ENCODE measurements at places on chromosomes 12 and 14. TPM values are rescaled to one million over a fixed set of nuclear protein-coding genes. Genes with fewer than 3 reads are reported as not detected.

AMDHD1 gene
- 1.6 TPM for total RNA-seq

- peak; percentile 24 for DNase-seq
These were observed 20.3 kb upstream of the SYCP3 start for GRCh38 chr12:101759396-101760047.

- DNase-seq, result peak; percentile 87
These were observed 6.3 kb downstream of the YBX3 start for GRCh38 chr12:10716704-10717315.

DNA sequence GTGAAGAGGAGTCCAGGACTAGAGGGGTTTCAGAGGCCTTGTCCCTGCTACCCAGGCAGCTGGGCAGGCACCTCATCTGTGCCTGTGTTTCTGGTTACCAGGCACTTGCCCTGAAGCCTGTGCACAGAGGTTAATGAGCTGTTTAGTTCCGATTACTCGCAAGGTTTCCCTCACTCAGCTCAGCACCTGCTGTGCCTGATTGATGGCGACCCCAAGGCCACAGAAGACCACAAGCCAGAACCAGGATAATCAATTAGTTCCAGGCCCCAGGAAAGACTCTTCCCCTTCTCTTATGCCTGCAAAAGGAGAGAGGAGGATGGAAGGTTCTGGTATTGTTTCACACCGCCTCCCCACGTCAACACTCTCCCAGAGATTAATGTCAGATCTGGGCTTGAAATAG is 88.8 kb upstream of the NOS1 start:
- DNase-seq, result no peak

- DNase-seq, result no peak
These were observed 45.7 kb upstream of the VASH1 start for GRCh38 chr14:76715511-76716081.

GPR162 gene
- not detected for total RNA-seq

- DNase-seq, result no peak
These were observed 31.7 kb downstream of the TDG start for GRCh38 chr12:103997286-103997900.

ZNF410 gene
- 39.7 TPM for total RNA-seq

CLEC7A gene
- total RNA-seq, result 1.4 TPM
